ENCODE measurements at places on chromosomes 1 and 21.

- DNase-seq, result no peak
These were observed 339.2 kb downstream of the ADGRL2 start for GRCh38 chr1:82139751-82140468.

- DNase-seq, result no peak
These were observed 69.3 kb upstream of the ANGPTL3 start for GRCh38 chr1:62528015-62528414.

GRCh38 chr21:16625491-16625890 is 887.4 kb upstream of the CXADR start:
- DNase-seq, result no peak

DNA sequence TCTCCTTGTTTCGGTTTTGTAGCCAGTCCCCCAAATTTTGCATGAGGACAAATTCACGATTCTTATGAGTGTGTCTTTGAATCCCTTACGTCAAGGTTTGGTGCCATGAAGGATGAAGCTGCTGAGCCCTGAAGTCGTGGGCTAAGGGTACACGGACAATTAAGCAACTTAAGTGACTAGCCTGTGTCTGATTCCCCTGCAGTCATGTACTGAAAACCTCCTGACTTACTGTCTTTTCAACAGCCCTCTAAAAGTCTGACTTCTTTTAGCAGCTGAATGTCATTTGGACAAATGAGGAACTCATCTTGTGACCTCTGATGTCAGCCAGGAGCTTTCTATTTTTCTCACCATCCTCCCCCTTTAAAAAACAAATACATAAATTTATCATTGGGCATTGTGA is 27.1 kb upstream of the C1orf105 start:
- DNase-seq, result no peak

GRCh38 chr1:14975119-14975518 is 178.4 kb upstream of the TMEM51 start:
- no peak for DNase-seq

Measured in stimulated activated CD8-positive, alpha-beta memory T cell treated with anti-CD3 and anti-CD28 coated beads, Interleukin-7, amount 100 ng/mL, for 1 hour (primary cell).